ENCODE measurements at places on chromosomes 2 and 18.

- no peak for DNase-seq
These were observed 190.8 kb upstream of the NDUFV2 start for GRCh38 chr18:8911408-8912340.

- no peak for DNase-seq
These were observed 107.2 kb downstream of the GALNT1 start for GRCh38 chr18:35688757-35689156.

DNA sequence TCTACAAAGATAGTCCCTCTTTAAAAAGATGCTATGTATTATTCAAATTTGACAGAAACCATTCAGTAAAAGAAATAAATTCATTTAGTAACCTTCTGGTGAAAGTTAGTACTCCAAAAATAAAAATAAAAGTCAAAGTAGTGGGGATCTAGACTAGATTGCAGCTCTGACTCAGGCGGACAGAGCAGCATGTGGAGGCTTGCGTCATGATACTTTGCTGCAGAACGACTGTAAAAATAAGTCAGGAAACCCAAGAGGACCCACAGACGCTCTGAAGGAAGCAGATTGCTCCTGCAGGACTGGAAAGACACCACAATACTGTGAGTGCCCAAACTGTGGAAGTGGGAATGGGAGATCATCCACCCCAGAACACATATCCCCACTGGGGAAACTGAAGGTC is 301.9 kb downstream of the RIT2 start:
- DNase-seq = no peak

DNA sequence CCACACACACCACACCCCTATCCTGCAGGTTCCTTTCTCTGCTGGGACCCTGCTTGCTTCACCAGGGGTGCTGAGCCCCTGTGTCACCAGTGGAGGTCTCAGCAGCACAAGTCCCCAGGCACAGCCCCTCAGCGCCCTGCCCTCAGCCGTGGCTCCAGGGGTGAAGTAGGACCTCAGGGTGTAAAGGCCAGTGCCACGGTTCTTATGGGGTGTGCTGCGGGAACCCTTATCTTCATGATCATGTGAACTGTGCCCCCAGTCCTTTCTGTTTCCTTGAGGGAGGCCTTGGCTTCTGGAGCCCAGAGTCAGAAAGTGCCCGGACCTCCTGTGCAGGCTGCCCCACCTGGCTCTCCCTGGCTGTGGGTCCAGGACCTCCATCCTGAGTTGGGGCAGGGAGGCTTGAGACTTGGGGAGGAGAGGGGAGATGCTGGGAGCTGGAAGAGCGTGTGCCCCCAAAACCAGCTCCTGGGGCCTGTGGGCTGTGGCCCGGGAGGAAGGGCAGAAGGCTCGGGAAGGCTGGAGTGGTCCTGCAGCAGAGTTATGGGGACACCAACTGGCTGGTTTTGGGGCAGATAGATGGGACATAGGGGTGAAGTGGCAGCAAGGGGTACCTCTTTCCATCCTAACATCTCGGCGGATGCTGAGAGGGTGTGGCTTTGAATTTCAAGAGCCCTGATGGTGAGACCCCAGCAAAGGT is 20.2 kb upstream of the KLF11 start:
- no peak for DNase-seq

DNA sequence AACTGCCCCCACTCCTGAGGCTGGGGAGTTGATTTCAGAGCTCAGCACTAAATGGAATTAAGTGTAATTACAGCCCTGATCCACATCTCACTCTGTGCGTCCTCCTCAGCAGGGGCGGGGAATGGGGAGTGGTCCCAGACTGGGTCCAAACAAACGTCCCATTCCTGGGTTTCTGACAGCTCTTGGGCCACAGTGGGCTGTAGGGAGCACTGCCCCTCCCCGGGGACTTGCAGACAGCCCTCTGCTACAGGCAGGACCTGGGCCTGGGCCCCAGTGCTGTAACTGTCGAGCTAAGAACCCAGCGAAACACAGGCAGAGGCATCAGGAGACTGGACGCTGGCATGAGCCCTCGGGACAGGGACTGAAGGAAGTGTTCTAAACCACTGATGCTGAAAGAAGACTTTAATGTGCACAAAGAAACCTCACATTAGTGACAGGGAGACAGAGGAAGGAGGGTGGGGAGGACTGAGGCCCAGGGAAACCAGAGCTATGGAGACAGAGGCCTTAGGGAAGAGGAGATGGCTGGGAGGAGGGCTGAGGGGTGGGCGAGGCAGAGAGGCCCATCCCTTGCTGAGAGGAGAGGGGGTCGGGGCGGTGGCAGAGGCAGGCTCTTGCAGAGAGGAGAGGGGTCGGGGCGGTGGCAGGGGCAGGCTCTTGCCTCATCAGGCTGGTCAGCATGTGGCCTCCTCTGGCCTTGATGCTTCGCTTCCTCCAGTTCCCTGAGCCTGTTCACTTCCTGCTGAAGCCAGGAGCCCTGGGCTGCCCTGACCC is 5.8 kb upstream of the SEMA4C start:
- DNase-seq = no peak

DNA sequence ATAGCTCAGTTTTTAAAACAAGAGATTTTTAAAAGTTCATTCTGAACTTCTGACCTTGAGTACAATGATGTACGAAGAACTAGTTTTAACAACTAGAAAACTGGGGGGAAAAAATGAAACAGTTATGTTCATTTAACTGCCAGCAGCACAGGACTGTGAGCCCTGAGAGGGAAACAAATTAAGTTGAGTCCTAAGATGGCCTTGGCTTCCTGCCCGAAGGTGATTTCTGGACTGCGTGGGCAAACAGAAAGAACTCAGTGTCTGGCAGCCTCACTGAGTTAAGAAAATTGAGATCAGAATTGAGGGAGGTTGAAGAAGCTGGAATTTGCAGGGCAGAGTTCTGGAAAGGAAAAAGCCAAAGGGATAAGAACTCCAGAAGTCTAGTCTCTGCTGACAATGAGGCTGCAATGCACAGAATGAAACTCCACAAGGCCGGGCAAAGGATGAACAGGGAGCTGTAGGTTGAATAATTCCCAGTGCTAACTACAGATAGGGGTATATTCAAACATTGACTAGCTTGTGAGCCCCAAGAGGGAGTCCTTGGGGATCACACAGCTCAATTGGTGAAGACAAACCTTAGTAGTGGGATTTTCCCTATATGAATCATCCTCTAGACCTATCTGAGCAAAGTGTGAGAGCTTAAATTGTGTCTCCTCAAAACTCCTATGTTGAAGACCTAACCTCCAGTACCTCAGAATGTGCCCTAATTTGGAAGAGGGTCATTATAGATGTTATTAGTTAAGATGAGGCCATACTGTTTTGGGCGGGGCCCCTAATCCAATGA is 13.1 kb upstream of the CRACDL start:
- no peak for DNase-seq

DNA sequence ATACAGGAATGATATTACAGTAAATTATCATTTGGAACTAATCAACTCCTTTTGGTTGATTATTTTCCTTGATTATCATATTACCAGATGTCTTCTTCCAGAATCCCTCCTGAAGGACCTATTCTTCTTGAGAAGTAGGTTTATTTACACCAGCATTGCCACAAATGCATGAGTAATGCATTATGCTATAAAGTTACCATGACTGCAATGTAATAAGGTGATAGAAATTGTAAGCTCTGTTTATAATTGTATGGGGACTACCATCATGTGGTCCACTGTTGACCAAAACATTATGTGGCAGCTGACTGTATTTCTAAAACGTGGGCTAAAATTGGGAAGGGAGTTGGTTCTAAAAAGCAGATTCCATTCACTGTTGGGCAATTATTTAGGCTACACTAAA is 602.2 kb downstream of the NYAP2 start:
- DNase-seq = no peak
